Activated CD4-positive, alpha-beta T cell treated with anti-CD3 and anti-CD28 coated beads for 36 hours (primary cell): ENCODE measurements at places on chromosomes 16 and 17. TPM values are rescaled to one million over a fixed set of nuclear protein-coding genes. Genes with fewer than 3 reads are reported as not detected.

The SPPL2C gene
- not detected for total RNA-seq

DNA sequence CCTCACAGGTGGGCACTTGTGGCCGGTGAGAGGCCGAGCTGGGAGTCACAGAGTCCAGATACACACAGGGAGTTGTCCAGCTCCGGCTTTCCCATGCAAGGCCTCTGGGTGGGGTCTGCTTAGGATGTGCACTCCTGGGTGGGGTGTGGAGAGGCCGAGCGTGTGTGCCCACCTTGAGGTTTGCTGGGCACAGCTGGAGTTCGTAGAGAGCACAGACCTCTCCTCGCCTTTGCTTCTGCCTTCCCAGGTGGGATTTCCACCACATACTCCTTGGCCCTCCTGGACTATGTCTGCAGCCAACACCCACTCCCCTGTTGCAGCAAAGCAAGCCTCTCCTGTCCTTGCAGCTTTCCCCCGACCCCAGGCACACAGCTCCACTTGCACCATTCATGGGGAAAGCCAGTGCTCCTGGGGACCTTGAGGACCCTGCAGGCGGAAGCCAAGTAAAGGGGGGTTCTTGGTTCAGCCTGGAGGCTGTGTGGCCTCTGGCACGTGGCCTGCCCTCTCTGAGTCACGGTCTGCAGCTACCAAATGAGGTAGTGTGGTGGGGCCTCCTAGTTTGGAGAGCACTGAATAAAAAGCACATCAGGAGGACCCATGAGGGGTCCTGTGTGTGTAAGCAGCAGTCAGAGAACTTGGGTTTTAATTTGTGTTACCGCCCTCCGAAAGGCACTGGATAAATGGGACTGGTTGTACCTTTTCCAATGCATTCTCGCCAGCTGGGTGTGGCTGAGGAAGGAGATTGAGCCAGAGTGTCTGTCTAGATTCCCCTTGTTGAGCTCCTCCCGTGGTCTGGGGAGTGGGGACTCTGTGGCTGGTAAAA is 31.5 kb downstream of the MPRIP start:
- peaks cover 56% of the 10 kb centered on the region for H3K4me1 ChIP-seq
- no peak overlapping the region for H3K27ac ChIP-seq
- no peaks in the 10 kb centered on the region for H3K27me3 ChIP-seq

DNA sequence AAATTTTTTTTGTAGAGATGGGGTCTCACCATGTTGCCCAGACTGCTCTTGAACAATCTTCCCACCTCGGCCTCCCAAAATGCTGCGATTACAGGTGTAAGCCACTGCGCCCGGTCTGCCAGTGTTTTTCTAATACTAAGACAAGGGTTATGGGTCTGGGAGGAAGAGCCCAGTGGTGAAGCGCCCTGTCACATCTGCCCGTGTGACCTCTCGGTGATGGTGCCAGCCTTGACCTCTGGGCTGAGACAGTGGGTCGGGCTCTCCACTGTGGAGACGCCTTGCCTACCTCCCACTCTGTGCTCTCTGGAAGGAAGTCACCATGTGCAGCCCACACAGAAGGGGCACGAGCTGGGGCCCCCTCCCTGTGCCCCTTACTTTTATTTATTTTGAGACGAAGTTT is 5.1 kb upstream of the BAIAP2 start:
- H3K27me3 ChIP-seq: peaks cover 21% of the 10 kb centered on the region
- no peak for DNase-seq
- peaks cover 12% of the 10 kb centered on the region for H3K4me1 ChIP-seq

DNA sequence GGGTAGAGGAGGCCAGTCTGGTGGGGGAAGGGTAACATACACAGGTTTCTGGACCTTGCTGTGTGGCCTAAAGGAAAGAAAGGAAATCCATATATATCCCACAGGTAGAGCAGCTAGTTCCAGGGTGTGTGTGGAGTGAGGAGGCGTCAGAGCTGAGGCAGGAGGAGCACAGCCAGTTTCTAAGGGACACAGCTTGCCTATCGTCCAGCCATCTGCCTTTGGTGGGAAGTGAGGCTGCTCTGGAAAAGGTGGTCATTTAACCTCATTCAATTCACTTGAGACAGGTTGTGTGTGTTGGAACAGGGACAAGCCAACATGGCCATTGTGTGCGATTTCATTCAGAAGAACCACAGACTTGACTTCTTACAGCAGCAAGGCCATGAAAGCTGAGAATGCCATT is 36.9 kb upstream of the ERN1 start:
- no peaks in the 10 kb centered on the region for H3K27me3 ChIP-seq
- H3K4me1 ChIP-seq: no peaks in the 10 kb centered on the region
- DNase-seq: no peak
- H3K36me3 ChIP-seq: peaks cover 17% of the 10 kb centered on the region
